ENCODE measurements at places on chromosomes 2 and 18.

DNA sequence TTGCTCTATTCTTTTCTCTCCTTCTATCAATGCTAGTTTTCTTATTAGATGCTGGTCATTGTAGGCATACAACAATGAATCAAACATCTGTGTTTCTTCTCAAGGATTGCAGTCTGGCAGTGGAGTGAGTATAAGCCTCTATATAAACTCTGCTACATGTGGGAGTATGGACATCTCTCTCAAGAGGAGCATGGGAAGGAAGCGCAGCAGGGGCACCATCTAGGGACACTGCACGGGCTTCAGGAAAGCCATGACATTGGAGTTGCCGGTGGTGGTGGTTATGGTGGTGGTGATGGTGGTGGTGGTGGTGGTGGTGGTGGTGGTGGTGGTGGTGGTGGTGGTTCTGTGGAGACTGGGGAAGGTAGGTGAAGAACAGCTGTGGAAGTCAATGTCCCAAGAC is 462.6 kb downstream of the RNF144A start:
- no peak for DNase-seq

- DNase-seq = no peak
Observed at GRCh38 chr18:10245031-10245845, 209.2 kb upstream of the APCDD1 start.

- no peak for DNase-seq
Observed at GRCh38 chr2:239958473-239958765, 66.7 kb downstream of the NDUFA10 start.

DNA sequence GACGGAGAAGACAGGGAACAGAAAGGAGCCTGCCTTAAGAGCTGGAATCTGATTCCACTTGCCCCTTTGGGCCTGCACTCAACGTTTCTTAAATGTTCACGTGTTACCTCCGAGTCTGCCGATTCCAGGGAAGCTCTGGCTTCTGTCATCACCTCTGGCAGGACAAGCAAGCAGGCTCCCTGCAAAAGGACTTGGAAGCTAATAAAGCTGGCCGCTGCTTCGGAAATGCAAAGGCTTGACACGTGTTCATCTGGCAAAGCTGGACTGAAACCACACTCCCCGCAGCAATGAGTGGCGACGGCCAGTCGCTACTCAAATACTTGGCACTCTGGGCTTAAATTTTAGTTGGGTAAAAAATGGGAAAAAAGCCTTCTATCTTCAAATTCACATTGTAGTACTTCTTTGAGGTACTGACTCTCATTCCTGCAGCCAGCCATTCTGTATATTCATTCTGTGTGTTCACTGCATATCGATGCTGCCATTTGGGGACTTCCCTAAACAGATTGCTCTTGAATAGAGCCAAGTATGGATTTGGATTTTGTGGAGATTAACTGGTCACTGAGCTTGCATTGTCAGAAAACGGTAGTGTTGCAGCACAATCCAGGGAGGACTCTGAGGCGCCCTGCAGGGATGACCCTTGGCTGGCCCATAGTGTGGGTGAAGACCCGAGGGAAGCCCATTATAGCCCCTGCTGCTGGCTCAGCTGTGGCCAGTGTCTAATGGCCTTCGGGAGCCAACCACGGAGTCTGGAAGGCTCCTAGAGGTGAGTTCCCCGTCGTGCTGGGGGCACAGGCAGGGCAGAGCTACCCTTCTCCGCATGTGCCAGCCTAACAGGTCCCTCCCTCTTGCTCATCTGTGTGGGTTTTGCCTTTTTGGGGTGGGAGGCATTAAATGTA is 231.5 kb downstream of the PRKCE start:
- DNase-seq = no peak

All from activated naive CD4-positive, alpha-beta T cell treated with anti-CD3 and anti-CD28 coated beads, Interleukin-2, amount 10 ng/mL, durations not matched to agents 7 days and 5 days (primary cell).